Bladder microvascular endothelial cell (primary cell): ENCODE measurements at places on chromosomes 3 and 15. TPM values are rescaled to one million over a fixed set of nuclear protein-coding genes. Genes with fewer than 3 reads are reported as not detected.

Gene CPLX3
- total RNA-seq: not detected in 2 replicates

Gene FOXL2
- total RNA-seq: under 0.01 TPM in 1 of 2 replicates, not detected in the other

Gene RUVBL1
- 60.7 and 71.1 TPM in 2 replicates for total RNA-seq

Gene MGLL
- total RNA-seq: 39.5 and 77.6 TPM in 2 replicates

Gene PDZRN3
- 0.19 TPM in 1 of 2 replicates, not detected in the other for total RNA-seq

Gene ASB14
- not detected in 2 replicates for total RNA-seq

Gene CPNE9
- total RNA-seq: not detected in 2 replicates

Gene XIRP1
- total RNA-seq: not detected in 2 replicates

Gene TRA2B
- total RNA-seq: 188 and 217 TPM in 2 replicates

Gene NUSAP1
- total RNA-seq: 56.8 and 69.5 TPM in 2 replicates

Gene CSTA
- not detected in 2 replicates for total RNA-seq

Gene GBE1
- 70.7 and 109 TPM in 2 replicates for total RNA-seq

Gene HRH1
- 7.4 and 11.9 TPM in 2 replicates for total RNA-seq

Gene GOLGA8O
- total RNA-seq: 0.16 and 0.63 TPM in 2 replicates

Gene CSPG5
- total RNA-seq: 0.16 and 1.4 TPM in 2 replicates

Gene TLR9
- under 0.01 and 0.06 TPM in 2 replicates for total RNA-seq

Gene SLC22A14
- under 0.01 and 0.31 TPM in 2 replicates for total RNA-seq

Gene PPP1R14D
- not detected in 2 replicates for total RNA-seq

Gene TMEM158
- under 0.01 and 0.44 TPM in 2 replicates for total RNA-seq

Gene TMEM115
- total RNA-seq: 28.7 and 34.6 TPM in 2 replicates

Gene ANKRD63
- total RNA-seq: not detected in 2 replicates

Gene SEMA7A
- 0.65 and 2.9 TPM in 2 replicates for total RNA-seq

Gene SIDT1
- not detected in 2 replicates for total RNA-seq

Gene USP8
- total RNA-seq: 21.5 and 65.2 TPM in 2 replicates

Gene TUSC7
- not detected in 2 replicates for total RNA-seq

Gene CELSR3
- 0.49 and 0.82 TPM in 2 replicates for total RNA-seq

Gene NR2E3
- total RNA-seq: 0.50 TPM in 1 of 2 replicates, not detected in the other

Gene CD200
- 1.3 and 5.5 TPM in 2 replicates for total RNA-seq

Gene CCDC54
- not detected in 2 replicates for total RNA-seq

Gene EHHADH
- 3.6 and 4.3 TPM in 2 replicates for total RNA-seq

Gene MOBP
- total RNA-seq: under 0.01 TPM in 2 replicates

Gene UROC1
- total RNA-seq: not detected in 2 replicates

Gene SLC9C1
- total RNA-seq: 0.13 TPM in 1 of 2 replicates, not detected in the other

Gene FILIP1L
- 18.9 and 104 TPM in 2 replicates for total RNA-seq

Gene CHRNA5
- total RNA-seq: 2.6 and 2.8 TPM in 2 replicates

Gene SLC51A
- total RNA-seq: not detected in 2 replicates

Gene TMEM266
- not detected in 2 replicates for total RNA-seq

Gene DUOXA1
- total RNA-seq: not detected in 2 replicates

Gene NRROS
- total RNA-seq: 4.4 and 5.7 TPM in 2 replicates

Gene COMMD4
- 56.4 and 108 TPM in 2 replicates for total RNA-seq

Gene MEX3B
- total RNA-seq: 6.8 and 11.1 TPM in 2 replicates

Gene EPHA3
- total RNA-seq: under 0.01 and 0.16 TPM in 2 replicates

Gene FNDC3B
- 60.5 and 223 TPM in 2 replicates for total RNA-seq

Gene PLSCR4
- total RNA-seq: 40.0 and 693 TPM in 2 replicates

Gene GHRL
- total RNA-seq: under 0.01 and 0.69 TPM in 2 replicates

Gene SLC24A5
- total RNA-seq: not detected in 2 replicates

Gene C3orf20
- not detected in 2 replicates for total RNA-seq

Gene MESP2
- total RNA-seq: not detected in 2 replicates
